ENCODE measurements at places on chromosomes 4 and X. TPM values are rescaled to one million over a fixed set of nuclear protein-coding genes. Genes with fewer than 3 reads are reported as not detected.

- peak; percentile 57 for DNase-seq
Observed at GRCh38 chr4:6746721-6747293, 30.8 kb downstream of the BLOC1S4 start.

- no peak for DNase-seq
Observed at GRCh38 chr4:157942017-157942416, 230.8 kb downstream of the GASK1B start.

- DNase-seq = no peak
Observed at GRCh38 chrX:115595049-115595448, 34.1 kb downstream of the PLS3 start.

- no peak for DNase-seq
Observed at GRCh38 chrX:145613894-145614293, 203.7 kb upstream of the SLITRK2 start.

GRCh38 chr4:79362626-79363025, 36.8 kb upstream of the NAA11 start:
- DNase-seq = no peak

DNA sequence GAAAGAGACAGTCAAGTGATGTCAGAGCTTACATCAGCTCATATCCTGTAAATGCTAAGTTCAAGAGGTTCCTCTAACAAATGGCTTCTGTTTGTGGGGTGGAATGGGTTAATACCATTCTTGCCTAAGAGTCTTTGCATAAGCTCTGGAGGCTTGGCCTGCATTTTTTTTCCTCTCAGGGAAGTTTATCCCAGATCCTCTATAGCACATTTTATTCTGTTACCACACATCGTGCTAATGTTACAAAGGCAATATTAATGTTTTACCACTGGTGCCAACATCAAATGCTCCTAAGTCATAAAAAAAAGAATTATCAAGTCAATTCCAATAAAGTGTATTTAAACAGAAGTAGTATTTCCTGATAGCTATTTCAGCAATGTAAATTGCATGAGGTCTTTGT, 2.9 kb upstream of the ADH6 start:
- no peak for DNase-seq

DNA sequence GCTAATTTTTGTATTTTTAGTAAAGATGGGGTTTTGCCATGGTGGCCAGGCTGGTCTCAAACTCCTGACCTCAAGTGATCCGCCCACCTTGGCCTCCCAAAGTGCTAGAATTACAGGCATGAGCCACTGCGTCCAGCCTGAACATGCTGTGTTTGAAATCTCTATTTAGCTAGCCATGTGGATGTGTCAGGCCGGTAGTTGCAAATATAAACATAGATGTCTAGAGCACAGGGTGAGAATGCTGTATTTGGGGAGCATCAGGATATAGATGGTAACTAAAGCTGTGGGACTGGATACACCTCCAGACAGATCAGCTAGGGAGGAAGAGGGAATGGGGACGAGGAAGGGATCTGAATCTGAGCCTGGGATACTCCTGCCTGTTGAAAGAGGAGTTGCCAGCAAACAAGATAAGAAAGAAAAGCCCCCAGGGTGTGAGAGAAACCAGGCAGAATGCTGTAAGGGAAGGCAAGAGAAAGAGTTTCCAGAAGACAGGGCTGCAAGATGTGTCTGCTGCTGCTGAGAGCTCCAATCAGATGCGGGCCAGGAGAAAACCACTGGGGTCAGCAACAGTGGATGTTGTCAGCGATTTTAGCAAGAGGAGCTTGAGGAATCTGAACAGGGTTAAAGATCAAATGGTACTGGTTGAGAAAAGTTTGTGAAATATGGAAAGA, 177.4 kb downstream of the PALLD start:
- no peak for DNase-seq

GRCh38 chr4:85707611-85708010, 232.7 kb downstream of the ARHGAP24 start:
- DNase-seq = no peak

DNA sequence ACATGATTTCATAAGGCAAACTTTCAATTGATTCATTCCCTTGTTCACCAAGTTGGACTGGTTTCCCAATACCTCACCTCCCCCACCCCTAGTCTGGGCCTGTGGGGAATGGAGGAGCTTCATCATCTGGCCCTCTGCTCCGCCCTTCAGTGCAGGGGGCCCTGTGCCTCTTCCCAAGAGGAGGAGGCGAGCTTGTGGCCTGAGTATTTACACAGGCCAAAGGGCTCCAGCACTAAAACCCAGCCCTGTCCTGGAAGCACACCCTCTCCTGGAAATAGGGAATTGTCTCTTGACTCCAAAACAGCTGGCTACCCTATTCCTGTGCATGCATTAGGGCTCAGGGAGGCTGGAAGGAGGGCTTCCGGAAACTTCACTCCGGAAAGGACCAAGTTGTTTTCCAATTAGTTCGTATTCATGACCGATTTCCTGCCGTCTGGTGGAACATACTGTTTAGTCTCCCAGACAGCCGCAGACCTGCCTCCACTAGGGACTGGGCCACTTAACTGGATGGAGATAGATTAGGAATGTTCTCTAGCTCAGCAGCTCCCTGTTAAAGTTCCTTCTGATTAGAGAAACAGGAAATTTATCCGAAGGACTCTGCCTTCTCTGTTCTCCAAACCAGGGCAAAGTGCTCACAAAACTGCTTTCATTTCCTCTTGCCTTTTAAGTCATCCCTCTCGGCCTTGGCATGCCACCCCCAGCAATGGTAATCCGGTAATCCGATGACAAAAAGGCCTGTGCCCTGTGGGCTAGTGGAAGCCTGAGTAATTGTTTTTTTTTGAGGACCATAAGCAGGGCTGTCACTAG, 5.8 kb downstream of the SRPX2 start:
- DNase-seq = no peak

GRCh38 chrX:132594129-132594528, 105.3 kb upstream of the MBNL3 start:
- no peak for DNase-seq

GRCh38 chrX:19725641-19726040, 161.8 kb downstream of the SH3KBP1 start:
- DNase-seq = no peak

- no peak for DNase-seq
Observed at GRCh38 chr4:2859514-2859913, 15.9 kb downstream of the ADD1 start.

DNA sequence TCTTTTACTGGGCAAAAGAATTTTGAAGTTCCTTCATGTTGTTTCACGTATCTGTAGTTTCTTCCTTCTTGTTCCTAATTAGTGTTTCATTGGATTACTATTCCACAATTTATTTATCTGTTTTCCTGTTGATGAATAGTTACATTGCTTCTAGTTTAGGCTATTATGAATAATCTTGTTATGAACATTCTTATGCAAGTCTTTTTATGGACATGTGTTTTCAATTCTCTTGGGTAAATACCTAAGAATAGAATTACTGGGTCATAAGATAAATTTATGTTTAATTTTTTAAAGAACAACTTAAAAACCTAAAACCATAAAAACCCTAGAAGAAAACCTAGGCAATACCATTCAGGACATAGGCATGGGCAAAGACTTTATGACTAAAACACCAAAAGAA, 70.9 kb upstream of the RXFP1 start:
- DNase-seq = no peak

DNA sequence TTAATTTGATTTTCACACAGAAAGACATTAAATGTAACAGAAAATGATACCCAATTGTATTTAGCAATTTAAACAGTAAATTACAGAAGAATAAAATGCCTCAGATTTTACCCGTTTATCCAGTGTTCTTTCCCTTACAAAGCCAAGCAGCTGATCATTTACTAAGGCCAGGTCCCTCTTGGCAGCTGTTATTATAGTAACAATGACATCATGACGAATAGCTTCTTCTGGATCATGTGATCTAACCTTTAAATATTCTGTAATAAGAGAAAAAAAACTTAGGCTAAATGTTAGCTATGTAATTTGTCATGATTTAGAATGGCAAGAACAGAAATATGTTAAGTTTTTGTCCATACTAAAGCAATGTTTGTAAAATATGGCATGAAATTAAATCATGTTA, 69.4 kb downstream of the PDS5A start:
- DNase-seq = no peak

DNA sequence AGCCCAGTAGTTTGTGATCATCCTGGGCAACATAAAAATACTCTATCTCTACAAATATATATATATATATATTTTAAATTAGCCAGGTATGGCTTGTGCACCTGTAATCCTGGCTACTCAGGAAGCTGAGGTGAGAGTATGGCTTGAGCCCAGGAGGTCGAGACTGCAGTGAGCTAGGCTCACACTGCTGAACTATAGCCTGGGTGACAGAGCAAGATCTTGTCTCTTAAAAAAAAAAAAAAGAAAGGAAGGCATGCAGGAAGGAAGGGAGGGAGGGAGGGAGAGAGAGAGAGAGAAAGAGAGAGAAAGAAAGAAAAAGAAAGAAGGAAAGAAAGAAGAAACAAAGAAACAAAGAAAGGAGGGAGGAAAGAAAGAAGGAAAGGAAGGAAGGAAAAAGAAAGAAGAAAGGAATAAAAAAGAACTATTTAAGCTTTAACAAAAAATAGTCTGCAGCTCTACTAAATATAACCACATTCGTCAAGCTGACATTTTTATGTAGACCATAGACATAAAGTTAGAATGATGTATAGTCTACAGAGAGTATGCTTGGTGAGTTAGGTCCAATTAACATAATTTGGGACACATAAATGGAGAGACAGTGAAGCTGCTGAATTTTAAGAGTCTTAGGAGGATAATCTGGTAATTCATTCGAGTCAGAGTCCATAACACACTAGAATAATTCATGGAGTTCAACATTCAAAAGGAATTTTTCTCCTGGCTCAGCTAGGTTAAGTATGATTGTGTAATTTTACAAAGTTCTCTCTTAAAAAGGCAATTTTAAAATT, 111.9 kb downstream of the GLRA3 start:
- no peak for DNase-seq

AREG gene
- 3.4 TPM for total RNA-seq

NAP1L2 gene
- total RNA-seq = 2.6 TPM

C4orf36 gene
- 6.6 TPM for total RNA-seq

PCSK1N gene
- total RNA-seq = 3.6 TPM

BANK1 gene
- total RNA-seq = 2.0 TPM

All from breast epithelium (tissue), 4 donors.